Stimulated activated CD8-positive, alpha-beta memory T cell treated with anti-CD3 and anti-CD28 coated beads, Interleukin-12 subunit alpha, Interleukin-12 subunit beta, amount 100 ng/mL, for 4 hours (primary cell): ENCODE measurements at places on chromosomes 12 and 14.

- DNase-seq, result no peak
Observed at GRCh38 chr12:38817942-38818341, 87.4 kb downstream of the CPNE8 start.

DNA sequence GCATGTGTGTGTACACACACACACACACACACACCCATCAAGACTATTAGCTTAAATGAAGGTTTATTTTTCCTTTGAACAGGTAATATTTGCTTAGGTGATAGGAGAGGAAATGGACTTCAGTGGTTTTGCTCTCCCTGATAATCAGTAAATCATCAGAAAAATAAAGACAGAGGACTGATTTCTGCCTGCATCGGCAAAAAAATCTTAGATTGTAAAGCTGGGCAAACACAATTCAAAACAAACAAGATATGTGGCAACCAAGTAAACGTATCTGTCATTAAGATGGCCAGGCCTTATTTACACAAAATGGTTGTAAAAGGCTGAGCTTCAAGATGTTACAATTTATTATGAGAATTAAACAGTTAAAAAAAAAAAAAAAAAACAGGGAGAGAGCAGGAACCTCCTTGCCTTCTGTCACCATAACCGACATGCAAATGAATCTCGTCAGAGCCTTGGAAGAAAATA lies 31.3 kb downstream of the PRKD1 start:
- DNase-seq, result no peak

- DNase-seq, result no peak
Observed at GRCh38 chr14:81096656-81097055, 124.1 kb downstream of the GTF2A1 start.

GRCh38 chr12:62799126-62799736 lies 135.7 kb downstream of the PPM1H start:
- no peak for DNase-seq

- DNase-seq, result no peak
Observed at GRCh38 chr12:106527356-106527755, 55.4 kb upstream of the RFX4 start.

DNA sequence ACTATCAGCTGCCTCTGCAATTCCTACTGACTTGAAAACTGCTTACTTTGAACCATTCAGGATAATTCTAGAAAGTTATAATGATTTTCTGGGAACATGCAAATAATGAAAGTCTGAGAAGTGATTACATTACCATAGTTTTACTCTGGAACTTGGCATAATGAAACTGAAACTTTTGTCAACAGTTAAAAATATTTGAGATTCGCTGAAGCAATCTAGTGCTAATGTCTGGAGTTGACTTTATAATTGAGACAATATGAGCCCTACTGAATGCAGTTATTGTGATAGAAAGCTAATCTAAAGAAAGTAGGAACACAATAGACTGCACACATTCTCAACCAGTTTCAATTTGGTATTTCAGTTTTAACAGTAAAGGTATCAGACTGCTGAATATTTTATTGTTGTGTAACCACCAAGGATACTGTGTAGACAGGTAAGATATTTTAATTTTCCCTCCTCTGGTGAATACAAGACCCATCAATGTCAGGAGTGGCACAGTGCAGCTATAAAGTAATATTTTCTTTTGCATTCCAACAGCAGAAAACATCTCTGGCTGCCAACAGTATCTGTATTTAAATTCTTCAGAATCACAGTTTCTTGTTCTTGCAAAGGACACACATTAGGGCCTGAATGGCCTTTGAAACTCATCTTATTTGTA lies 483.5 kb downstream of the ATP23 start:
- DNase-seq, result no peak

- DNase-seq, result no peak
Observed at GRCh38 chr14:77902811-77903210, 102.9 kb downstream of the ADCK1 start.

DNA sequence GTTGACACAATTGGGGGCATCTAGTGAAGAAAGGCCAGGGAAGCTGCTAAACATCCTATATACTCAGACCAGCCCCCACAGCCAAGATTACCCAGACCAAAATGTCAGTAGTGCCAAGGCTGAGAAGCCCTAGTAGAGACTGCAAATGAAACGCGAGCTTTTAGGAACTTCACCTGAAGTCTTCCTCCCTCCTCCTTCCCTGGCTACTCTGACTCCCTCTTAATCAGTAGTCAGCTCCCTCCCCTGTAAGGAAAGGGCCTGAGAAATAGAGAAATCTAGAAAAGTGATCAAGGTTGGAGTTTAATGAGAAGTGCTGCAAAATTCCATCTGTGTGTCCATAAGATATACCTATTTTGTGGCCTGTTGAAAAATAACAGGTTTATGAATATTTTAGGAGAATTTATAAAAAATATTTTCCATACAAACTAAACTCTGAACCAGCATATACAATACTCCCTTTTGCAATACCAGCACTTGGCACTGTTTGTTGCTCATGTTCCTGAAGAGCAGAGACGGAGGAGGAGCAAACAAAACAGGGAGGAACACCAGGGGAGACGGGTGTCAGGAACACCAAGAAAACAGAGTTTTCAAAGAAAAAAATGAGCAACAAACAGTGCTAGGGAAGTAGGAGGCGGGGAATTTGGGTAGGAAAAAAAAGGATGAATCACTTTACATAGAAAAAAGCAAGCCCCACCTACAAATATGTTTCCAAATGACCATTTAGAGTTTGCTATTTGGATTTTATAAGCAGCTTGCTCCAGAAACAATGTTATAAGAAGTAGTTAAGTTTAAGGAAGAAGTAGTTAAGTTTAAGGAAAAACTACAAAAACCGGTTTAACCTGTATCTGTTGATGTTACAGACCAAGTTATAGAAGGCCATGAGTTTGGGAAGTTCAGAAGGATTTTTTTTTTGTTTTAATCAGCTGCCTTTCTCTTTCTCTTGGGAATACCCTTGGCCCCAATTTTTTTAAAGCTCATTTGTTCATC lies 282.1 kb upstream of the GRIP1 start:
- DNase-seq, result no peak

DNA sequence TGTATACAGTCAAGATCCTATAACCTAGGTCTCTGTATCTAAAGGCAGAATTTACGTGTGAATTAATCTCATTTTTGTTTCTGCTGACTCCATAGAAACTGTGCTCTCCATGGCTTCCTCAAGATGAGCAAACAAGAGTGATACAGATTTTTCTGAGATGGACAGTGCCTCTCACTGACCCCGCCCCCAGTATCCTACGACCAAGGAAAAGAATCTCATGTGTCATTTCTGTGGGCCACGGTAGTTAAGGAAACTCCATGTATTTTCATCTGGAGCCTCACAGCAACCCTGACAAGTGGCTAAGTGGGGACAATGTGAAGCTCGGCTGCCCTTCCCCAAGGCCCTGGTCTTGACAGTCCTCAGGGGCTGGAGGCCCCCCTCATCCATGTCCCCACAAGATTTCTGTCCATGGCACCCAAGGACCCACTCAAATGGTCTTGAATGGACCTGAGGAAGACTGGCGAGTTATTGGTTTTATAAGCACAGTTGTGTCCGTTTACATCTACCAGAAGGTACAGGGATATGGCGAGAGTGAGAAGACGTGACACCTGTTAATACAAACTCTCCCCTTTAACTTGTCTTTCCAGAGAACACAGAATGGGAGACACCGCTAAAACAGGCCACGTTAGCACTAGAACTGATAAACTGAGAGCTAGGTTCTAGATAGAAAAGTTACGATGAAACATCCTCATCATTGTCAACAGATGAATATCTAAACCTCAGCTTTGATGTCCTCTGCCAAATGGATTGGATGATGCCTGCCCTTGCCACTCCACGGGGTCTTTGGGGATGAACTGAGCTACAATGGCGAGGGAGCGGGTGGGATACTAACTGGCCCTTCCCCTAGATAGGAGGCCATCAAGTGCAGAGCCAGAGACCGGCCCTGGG lies 108.4 kb upstream of the EGLN3 start:
- DNase-seq, result no peak

GRCh38 chr14:23354990-23355389 lies 2.3 kb upstream of the SLC22A17 start:
- no peak for DNase-seq

GRCh38 chr14:23631702-23632460 lies 4.3 kb upstream of the DHRS2 start:
- peak; percentile 37 for DNase-seq

DNA sequence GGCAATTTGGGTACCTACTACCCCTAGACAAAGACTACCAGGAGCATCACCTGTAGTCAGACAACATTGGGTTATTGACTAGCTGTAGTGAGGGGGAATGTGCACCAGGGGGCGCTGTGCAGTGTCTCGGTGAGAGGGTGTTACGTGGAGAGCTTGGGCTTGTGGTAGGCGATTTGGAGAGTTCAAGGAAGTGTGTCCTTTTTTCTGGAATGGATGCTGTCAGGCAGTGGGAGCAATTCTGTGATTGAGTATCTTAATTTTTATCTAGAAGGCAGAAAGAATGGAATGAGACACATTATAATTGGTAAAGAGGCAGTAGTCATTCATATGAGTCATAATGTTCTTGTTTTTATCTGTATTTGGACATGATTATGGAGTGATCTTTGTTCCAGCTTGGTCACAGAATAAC lies 187.7 kb downstream of the GALC start:
- no peak for DNase-seq

- DNase-seq, result no peak
Observed at GRCh38 chr14:59155886-59156285, 32.6 kb upstream of the DAAM1 start.

GRCh38 chr12:9404031-9404430 lies 195.8 kb upstream of the PZP start:
- DNase-seq, result no peak

- DNase-seq, result no peak
Observed at GRCh38 chr14:71399057-71399487, 491.8 kb downstream of the PCNX1 start.

DNA sequence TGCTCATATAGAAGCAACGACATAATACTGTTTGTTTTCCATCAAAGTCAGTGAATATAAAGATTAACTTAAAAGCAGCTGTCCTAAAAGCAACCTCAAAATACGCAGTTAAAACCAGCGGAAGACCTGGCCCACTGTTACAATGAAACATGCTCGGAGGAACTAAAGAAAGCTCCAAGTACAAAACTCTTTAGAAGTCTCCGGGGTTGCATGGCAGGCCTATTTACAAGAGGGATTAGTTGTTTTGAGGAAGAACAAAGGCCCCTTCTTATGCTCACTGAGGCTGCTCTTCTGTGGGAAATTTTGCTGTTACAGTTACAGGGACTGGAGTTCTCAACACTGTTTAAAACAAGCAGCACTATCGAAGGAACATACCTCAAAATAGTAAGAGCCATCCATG lies 75.9 kb upstream of the C12orf71 start:
- no peak for DNase-seq

GRCh38 chr14:100524933-100525243 lies 62.3 kb downstream of the BEGAIN start:
- DNase-seq, result no peak

DNA sequence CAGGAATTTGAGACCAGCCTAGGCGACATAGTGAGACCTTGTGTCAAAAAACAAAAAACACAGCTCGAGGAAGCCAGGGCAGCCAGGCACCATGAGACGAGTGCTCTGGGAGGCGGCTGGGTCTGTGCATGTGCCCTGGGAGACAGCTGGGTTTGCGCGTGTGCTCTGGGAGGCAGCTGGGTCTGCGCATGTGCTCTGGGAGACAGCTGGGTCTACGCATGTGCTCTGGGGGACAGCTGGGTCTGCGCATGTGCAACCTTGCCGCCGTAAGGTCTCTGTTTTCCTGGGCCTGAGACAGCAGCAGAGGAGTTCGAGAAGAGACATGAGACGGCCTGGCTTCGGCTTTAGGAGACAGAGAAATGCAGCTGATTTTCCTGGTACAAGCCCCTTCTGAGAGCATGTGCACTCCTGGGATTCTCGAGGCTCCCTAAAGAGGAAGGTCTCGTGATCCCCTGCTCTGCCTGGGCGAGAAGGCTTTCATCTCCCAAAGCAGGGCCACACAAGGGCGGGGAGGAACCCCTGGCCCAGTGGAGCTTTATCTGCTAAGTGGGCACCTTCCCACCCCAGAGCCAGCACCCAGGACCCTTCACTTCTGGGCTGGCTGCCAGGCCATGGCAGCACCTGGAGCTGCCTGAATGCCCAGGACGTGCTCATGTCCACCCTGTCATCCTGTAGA lies 3.5 kb upstream of the BDKRB1 start:
- no peak for DNase-seq

- DNase-seq, result no peak
Observed at GRCh38 chr14:30385925-30386324, 173.0 kb upstream of the G2E3 start.
